ENCODE measurements at places on chromosomes 11 and 22.

GRCh38 chr11:40958707-40959106, 500.7 kb downstream of the LRRC4C start:
- DNase-seq = no peak

GRCh38 chr11:69791276-69792180, 16.4 kb upstream of the FGF4 start:
- DNase-seq = no peak

DNA sequence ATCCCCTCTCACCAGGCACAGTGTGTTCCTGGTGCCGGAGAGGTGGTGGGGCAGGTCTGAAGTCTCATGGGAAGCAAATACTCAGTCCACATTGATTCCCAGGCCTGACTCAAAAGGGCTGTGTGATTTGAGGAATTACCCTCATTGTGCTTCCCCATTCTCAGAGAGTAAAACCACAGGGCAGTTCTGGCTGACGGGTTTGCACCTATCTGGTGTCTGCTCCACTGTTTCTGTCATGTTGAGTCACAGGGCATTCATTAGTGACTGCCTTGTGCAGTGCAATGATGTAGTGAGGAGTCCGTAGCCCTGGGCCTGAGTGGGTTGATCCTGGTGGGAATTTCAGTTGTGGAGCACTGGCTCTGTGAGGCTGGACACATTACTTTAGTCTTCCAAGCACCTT, 85.2 kb upstream of the ARHGAP20 start:
- DNase-seq = no peak

GRCh38 chr11:128581561-128582272, 5.6 kb downstream of the ETS1 start:
- DNase-seq = no peak

DNA sequence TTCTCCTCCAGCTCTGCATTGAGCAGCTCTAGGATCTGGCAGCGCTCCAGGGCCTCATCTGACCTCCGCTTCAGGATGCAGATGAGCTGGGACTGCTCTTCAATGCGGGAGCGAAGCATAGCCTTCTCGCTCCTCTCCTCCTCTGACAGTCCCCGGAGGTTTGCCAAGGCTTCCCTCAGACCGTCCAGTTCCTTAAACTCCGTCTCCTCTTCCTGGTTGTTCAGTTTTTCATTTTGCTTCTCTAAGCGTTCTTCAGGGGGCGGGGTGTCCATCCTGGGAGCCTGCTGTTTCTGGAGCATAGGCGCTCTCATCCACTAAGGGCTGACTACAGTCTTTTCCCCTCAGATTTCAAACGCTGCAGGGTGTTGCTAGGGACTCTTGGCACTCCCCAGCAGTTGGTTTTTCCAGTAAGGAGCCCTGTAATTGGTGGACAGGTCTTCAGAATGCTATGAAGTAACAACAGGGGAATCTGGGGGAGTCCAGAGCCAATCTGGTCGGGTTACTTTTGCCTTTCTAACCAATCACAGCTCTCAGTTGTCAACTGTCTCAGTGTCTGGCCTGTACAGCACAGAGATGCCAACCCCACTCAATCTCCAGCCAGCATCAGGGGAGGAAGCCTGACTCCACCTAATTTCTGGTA, at the start of gene CCDC89:
Gene CCDC89, minus strand, starts transcription at position 376 of the 640 bp plus-strand sequence. Its CDS starts 65 bp downstream, at position 311.
- no peak for DNase-seq

DNA sequence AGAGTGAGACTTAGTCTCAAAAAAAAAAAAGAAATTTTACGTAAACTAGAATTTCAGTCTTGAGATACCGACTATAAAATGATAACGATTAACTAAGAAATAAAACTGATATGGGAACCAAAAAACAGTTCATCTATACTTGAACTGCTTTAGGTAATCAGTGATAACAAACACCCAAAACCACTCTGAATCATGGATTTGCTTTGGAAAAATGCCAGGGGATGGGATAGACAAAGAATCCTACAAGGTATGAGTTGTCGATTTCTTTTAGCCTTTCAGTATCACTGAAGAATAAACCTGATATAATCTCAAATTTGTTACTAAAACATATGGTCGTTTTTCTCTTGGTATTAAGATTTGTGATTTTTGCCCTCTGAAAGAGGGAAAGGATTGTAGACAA, 13.7 kb downstream of the CSTF3 start:
- DNase-seq = no peak

DNA sequence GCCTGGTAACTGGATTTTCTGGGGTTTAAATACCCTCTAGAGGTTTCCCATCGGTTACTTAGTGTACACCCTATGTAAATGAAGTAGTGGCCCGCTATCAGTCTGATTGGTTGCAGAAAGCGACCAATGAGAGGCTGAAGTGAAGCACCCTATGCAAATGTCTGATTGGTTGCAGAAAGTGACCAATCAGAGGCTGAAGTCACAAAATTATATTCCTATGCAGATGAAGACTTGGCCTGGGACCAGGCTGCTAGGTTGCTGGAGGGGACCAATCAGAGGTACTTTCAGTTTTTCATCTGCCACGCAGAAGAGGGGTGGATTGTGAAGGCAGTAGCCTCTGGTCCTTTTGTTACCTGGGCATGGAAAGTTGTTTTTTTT, 134.8 kb downstream of the TBC1D22A start:
- peak; percentile 84 for DNase-seq

- DNase-seq = no peak
Observed at GRCh38 chr11:119282495-119282894, 34.4 kb downstream of the MCAM start.

GRCh38 chr11:103807806-103808205, 228.6 kb upstream of the DDI1 start:
- DNase-seq = no peak

DNA sequence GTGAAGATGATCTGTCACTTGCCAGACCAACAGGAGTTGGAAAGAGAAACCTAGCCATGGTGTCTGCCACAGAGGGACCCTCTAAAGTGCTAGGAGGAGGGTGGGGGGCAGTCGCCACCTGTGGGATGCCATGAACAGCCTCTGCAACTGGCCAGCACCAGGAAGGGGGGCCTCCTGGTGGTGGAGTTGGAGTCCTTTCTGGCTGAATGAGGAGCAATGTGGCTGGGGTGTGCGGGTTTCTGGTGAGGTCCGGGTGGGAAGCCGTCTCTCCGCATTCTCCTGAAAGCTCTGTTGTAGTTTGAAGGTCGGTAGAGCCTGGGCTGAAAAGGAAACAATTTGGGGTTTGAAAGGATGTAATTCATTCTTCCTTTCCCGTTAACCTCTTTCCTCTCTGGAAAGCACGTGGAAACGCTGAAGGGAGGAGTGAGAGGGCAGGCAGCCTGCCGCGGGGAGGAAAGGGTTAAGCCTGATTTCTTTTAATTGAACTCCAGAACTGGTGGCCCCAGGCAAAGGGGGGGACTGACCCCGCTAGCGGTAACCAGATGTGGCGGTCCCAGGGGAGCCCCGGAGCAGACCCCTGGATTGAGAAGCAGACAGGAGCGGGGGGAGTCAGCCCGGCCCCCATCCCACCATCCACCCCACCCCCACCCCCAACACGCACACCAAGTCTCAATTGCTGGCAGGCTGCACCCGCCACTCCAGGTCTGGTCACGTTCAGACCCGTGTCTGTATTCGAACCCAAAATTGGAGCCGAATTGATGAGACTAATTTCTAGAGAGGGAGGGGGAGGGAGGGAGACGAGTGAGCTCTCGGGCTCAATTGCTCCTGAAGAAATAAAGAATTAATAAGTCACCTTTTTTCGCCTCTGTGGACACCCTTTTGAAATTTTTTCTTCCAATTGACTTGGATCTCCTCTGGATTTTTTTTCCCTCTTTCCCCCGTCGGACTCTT, 1.8 kb upstream of the FLI1 start:
- DNase-seq = no peak

DNA sequence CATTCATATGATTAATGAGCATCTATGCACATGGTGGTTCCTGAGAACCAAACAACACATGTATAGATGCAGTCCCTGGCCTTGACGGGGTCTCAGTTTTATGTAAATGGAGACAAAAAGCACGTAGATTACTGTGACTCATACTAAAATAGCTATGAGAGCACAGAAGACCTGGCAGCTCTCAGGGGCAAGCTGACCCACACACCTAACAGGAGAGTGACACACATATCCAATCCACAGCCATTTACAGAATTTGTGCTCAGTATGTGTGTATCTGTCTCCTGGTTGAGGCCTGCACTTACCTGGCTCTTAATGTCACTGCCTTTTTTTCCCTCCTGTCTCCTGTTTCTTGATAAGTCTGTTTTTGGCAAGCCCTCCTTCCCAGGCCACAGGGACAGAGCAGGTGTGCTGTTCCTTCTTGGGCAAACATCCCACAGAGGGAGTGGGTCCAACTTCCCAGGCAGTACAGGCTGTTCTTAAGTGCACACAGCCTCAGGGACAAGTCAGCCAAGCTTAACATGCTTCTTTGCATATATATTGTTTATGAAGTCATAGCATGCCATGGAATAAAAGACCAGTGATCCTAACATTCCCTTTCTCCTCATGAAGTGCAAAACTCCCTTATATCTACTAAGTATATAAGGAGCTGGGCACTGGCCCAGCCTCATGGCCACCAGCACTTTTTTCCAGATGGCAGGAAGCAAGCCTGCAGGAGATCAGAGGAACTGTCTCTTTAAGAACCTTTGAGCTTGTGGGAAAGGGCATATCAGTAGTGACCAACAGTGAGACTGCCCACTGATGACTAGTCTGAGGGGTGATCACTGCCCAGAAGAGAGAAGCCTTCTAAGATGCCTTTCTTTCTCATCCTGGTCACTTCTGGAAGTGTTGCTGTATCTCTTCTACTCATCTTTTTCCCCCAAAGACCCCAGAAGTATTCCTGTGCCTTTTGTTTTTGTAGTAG, 124.7 kb upstream of the CCDC90B start:
- peak; percentile 54 for DNase-seq

DNA sequence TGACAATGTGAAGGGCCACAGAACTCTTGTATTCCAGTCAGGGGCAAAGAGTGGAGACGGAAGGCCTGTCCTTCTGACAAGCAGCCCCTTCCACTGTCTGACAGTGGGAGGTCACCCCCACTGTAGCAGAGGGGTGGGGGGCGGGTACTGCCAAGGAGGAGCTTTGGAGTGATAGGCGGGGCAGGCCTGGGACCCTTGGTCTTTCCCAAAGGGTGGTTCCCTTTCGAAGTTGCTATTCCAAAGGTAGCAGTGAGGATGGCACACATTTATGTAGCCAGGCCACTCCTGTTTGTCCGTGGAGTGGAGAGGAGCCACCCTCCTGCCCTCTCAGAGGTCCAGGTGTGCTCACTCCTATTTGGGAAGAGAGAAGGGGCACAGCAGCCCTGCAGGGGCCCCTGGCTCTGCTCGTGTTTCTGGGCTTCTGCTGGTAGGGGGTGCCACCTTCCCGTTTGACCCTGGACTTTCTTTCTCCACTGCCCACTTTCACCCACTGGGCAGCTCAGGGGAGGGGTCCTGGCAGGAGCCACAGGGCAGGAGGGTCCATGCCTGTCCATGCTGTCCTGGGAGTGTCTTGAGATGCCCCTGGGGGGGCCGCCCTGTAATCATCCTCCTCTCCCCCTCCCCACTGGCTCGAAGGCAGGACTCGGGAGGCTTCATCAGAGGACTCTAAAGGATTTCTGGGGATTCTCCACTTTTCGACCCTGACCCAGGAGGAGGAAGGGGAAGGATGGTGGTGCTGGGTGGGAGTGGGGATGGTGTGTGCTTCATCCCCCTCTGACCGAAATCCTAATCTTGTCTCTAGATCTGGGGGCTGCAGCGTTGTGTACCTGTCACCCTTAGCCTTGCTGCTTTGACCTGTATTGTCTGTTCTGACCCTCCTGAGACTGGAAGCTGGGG, 994 bp downstream of the TAGLN start:
- DNase-seq = no peak

- no peak for DNase-seq
Observed at GRCh38 chr11:70422692-70423522, 24.6 kb downstream of the CTTN start.

DNA sequence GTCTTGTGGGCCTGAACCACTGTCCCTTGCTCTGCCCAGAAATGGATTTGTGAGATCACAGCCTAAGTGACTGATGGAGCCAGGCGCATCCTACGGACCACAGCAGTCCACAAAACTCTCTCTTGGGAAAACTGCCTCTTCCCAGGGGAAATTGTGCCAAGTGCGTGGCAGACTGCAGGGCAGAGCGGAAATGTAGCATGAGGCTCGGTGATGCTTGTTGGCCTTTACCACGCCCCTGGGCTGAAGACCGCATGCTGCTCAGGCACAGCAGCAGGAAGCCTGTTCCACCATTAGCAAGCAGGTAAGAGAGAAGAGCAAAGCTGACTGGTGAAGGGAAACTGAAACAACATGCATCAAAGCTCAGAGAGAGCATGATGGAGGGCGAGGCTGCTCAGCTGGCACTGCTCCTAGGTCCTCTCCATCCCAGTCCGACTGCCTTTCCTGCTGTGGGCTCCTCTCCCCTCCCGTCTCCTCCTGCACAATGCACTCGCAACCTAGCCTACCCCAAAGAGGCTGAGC, 26.5 kb upstream of the SCARF2 start:
- DNase-seq = no peak

GRCh38 chr22:39292561-39293074, 26.8 kb downstream of the RPL3 start:
- no peak for DNase-seq

DNA sequence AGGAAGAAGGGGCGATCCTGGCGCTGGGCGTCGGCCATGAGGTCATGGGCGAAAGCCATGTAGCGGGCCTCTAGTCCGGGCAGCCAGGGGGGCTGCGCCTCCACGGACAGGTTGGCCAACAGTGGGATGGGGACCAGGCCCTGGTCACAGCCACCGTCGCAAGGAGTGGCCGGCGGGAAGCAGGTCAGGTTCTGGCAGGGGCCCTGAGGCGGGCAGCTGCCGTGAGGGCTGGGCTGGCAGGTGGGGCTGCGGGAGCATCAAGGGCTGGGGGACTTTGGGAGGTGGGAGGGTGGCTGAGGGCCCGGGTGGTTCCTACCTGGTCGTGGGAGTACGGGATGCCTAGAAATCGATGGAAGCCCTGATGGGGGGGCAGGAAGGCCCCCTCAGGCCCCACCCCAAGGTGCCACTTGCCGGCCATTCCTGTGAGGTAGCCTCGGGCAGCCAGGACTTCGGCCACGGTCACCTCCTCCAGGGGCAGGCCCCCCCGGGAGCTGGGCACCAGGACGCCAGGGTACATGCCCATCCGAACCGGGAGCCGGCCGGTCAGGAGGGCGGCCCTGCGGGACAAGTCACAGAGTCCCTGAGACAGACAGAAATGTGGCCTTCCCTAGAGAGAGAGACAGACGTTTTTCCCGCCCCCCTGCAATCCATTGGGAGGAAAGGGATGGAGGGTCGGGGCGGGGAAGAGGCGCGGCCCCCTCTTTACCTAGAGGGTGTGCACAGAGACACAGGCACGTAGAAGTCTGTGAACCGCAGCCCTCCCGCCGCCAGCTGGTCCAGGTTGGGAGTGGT, 906 bp downstream of the ARSA start:
- no peak for DNase-seq

- DNase-seq = no peak
Observed at GRCh38 chr11:70483077-70483861, 84.9 kb downstream of the CTTN start.

GRCh38 chr11:67419325-67420049, 4.0 kb downstream of the CARNS1 start:
- DNase-seq = no peak

DNA sequence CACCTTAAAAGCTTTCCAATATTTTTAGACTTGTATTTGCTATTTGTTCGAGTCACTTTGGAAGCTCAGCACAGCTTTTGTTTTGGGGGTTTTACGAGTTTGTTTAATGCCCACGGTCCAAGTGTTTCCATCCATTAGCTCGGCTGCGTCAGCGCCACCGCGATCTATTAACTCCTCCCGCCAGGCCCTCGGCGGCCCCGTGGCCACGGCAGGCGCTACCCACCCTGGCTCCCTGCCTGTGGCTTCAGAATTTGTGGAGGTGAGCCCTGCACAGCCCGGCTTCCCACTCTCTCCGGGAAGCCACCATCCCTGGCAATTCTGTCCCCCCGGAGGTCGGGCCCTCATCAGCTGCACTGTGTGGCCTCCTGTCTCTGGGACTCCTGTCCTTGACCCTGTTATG, 648.5 kb downstream of the BRD1 start:
- DNase-seq = no peak

GRCh38 chr11:12126344-12127019, 16.1 kb downstream of the MICAL2 start:
- DNase-seq = no peak
